ENCODE measurements at places on chromosomes 12 and 14.

- no peak for DNase-seq
Observed at GRCh38 chr12:94954029-94954685, 49.3 kb downstream of the NDUFA12 start.

GRCh38 chr12:3249081-3249800 lies 172.1 kb downstream of the TSPAN9 start:
- no peak for DNase-seq

DNA sequence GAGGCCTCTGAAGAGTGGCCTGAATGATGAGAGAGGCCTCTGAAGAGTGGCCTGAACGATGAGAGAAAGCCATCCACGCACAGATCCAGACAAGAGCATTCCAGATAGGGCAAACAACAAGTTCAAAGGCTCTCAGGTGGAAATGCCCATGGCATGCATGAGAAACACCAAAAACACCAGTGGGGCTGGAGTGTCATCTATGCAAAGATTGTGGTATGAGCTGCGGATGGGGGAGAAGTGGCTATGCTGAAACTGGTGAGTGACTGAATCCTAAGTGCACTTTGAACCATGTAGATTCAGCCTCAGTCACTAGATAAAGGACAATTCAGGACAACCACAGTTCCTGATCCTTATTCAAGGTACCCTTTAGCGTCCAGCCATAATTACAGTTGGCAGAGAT lies 79.4 kb upstream of the GZMB start:
- no peak for DNase-seq

GRCh38 chr12:29707846-29708245 lies 75.9 kb downstream of the TMTC1 start:
- DNase-seq, result no peak

- DNase-seq, result no peak
Observed at GRCh38 chr12:4213471-4213870, 60.1 kb upstream of the CCND2 start.

GRCh38 chr14:102935756-102936155 lies 13.3 kb downstream of the AMN start:
- no peak for DNase-seq
